ENCODE measurements at places on chromosomes 12 and 14.

DNA sequence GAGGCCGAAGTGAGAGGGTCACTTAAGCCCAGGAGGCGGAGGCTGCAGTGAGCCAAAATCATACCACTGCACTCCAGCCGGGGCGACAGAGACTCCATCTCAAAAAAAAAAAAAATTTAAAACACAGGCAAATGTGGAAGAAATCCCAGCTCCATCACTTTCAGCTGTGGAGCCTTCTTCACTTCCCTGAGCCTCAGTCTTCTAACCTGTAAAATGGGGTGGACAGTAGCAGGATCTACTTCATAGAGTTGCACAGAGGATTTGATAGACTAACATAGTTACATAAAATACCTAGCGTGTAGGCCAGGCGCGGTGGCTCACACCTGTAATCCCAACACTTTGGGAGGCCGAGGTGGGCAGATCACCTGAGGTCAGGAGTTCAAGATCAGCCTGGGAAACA, 26.5 kb downstream of the PHETA1 start:
- no peak for DNase-seq

GRCh38 chr12:31008241-31008761, 65.4 kb upstream of the DDX11 start:
- no peak for DNase-seq

DNA sequence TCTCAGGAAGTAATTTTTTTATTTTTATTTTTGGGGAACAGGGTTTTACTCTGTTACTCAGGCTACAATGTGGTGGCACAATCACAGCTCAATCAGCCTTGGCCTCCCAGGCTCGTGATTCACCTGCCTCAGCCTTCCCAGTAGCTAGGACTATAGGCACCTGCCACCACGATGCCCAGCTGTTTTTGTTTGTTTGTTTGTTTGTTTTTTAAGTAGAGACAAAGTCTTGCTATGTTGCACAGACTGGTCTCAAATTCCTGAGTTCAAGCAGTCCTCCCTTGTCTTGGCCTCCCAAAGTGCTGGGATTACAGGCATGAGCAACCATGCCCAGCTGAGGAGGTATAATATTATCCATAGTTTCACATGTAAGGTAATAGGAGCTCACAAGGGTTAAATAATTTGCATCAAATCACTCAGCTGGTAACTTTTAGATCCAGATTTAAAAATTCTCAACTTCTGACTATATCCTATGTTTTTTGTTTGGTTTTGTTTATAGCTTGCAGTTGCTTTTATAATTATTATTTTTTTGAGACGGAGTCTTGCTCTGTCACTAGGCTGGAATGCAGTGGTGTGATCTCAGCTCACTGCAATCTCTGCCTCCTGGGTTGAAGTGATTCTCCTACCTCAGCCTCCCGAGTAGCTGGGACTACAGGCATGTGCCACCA, 629.3 kb downstream of the DIO2 start:
- no peak for DNase-seq

- DNase-seq, result no peak
These were observed 201.9 kb upstream of the RBM19 start for GRCh38 chr12:114168061-114168460.

All from stimulated activated CD4-positive, alpha-beta T cell treated with anti-CD3 and anti-CD28 coated beads, Interleukin-1b, Interleukin-23, amount 100 ng/mL, for 24 hours (primary cell).